ENCODE measurements at places on chromosomes 16 and 17.
A peak's percentile ranks its signal among the peaks of the same experiment; 100 is the strongest.

- DNase-seq, result peak; percentile 34
These were observed 530 bp downstream of the NAA60 start for GRCh38 chr16:3444032-3444388.

- DNase-seq, result no peak
These were observed 343.2 kb upstream of the MAF start for GRCh38 chr16:79943736-79944135.

DNA sequence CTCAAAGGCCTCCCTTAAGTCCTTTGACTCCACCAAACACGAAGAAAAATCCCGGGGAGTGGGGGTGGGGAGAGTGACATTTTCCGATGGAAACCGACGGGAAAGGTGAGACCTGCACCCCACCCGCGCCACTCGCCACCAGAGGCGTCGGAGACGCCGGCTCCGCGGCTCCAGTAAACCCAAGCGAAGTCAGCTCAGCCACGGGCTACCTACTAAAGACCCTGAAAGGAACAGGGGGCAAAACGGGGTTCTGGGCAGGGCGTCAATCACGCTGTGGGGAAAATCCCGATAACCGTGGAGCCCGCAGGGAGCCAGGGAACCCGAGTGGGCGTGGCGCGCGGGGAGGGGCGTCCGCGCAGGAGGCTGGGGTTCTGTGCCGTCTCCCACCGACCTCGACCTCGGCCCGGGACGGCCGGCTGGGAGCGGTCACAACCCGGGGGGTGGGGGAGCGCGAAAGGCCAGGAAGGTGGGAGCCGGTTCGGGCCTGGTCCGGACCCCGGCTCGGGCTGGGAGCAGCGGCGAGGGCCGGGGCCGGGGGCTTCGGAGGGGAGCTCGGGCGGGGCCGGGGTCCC is 565 bp downstream of the WDR45B start:
- DNase-seq, result peak; percentile 53

- DNase-seq, result no peak
These were observed 1.7 kb downstream of the DEXI start for GRCh38 chr16:10940501-10941079.

DNA sequence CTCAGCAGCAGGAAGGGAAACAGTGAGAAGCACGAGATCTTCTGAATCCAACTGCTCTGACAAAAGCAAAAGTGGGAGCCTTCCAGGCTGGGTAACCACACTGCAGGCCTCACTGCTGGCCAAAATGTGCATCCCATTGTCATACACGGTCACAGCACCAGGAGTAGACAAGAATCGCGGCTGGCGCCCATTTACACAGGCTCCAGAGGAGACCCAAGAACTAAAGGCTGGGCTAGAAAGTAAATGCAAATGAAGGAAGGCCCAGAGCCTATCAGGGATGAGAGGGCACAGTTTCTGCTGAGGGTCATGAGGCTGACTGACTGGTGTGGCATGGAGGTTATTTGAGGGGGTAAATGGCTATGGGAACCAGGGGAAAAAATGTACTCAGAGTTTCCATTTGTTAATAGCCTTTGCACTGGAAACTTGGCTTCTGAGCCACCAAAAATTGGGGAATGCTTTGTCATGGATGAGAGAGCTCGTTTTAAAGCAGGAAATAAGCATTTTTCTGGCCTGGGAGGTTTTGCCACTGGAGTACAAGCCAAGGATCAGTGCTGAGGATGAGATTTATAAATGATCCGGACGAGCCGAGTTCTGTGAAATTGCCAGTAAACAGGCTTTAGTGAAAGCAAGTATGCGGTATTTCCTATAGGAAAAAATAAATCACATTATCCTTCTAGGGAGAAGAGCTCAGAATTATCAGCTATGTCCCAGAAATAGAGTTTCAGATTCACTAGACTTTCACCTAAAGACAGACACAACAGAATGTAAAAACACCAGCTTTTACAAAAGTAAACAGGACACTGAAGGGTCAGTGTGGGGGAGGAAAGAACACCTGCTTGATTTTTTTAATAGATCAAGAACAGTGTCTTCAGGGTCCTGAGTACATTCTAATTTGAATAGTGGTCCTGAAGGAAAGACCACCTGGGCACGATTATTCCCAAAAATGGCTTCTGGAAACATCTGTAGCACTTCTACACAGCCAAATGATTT is 66.9 kb upstream of the GSG1L start:
- no peak for DNase-seq

GRCh38 chr16:28298511-28298878 is 6.2 kb downstream of the SBK1 start:
- DNase-seq, result no peak

DNA sequence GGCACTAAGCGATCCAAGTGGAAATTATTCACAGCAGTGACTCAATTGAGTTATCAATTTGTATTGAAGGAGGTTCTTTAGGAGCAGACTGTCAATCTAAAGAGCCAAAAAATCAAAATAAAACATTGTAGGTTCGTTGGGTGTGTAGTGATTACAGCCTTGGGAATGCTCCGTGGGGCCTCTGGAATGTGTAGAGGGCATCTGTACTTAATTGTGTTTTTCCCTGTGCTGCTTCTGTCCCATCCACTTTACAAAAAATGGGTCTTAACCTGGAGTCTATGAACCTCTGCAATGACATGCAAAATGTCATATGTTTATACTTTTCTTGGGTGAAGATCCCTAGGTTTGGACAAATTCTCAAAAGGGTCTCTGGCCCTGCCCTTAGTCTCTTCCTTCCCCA is 215.1 kb downstream of the CCDC182 start:
- no peak for DNase-seq
